ENCODE measurements at places on chromosomes 6 and 20. TPM values are rescaled to one million over a fixed set of nuclear protein-coding genes. Genes with fewer than 3 reads are reported as not detected.

The PDYN gene
- not detected for total RNA-seq

DNA sequence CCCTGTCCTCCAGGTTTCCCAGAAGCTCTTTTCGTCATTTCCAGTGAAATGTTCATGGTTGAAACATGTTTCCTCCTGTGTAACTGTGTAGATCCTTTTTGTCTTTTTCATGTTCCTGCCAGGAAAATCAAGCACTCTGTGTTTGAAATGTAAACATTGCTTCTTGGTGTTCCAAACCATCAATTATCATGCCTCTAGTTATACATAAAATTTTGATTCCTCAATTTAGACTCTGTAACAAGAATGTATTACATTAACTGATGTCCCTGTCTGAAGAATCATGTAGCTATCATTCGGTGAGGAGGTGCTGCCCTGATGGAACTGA is 546.3 kb upstream of the CITED2 start:
- peak; percentile 16 for DNase-seq

The CCHCR1 gene
- total RNA-seq: 16.4 TPM

- peak; percentile 46 for DNase-seq
Observed at GRCh38 chr6:166112580-166112979, 55.1 kb downstream of the TBXT start.

The SLC35B2 gene
- total RNA-seq: 27.6 TPM

The KHDC1 gene
- total RNA-seq: 2.3 TPM

DNA sequence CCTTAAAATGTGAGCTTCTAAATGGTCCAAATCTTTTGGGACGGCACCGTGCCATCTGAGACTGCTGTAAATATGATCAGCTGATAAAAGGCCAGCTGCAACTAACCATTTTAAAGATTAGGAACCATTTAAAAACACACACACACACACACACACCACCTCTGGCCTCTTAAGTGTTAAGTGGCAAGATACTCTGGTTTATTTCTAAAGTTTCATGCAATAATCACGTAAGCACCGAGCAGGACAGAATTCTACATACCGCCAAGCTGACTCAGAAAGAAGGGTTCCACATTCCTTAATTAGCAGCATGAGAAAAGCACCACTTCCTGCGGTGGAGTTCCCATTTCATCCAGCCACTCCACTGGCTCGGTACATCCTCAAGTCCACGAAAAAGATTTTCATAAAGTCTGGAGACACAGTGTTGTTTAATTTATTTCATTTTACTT is 17.8 kb upstream of the ZNF217 start:
- DNase-seq: peak; percentile 81

DNA sequence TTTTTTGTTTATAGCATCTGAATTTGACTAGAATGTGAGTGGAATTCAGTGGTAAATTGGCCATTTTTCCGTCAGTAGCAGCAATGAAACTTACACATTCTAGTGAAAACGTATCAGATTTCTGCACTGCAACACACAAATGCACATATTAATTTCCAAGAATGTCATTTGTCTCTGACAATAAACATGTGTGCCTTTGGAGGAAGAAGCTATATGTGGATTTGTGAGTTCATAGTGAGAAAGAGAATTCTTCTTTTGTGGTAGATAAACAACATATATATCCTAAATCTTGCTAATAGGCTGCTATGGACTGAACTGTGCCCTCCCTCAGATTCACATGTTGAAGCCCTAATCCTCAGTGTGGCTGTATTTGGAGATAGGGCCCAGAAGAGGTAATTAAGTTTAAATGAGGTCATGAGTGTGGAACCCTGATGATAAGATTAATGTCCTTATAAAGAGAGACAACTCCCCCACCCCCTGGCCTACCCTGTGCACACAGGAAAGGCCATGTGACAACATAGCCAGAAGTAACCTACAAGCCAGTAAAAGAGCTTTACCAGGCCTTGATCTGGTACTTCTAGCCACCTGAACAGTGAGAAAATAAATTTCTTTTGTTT is 200.2 kb upstream of the EYA4 start:
- peak; percentile 33 for DNase-seq

The PCNA gene
- 65.2 TPM for total RNA-seq

DNA sequence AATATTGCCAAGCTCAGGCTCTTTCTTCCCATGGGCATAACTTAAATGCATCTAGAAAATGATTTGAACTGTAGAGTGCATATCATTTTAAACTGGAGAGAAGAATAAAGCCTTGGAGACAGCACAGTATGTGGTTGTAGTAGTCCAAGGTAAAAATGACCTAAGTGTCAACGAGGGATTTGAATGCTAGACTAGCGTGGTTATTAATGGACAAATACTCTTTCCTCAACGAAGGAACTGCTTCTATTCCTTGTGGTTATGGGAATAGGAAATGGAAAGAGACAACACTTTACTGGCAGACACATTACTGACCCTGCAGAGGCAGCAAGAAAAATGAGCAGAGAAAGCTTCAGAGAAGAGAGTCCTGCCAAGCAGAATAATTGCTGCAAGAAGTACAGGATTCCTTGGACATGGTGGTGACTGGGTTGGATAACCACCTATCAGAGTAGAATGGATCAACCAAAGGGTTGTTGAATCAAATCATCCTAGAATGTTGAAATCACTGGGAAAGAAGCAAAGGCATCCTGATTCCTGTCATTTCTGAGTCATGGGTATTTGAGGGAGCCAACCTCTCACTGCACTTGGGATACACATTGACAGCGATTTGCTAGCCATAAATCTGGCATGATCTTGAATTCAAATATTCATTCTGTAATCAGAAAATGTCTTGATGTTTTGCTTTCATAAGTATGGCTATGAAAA is 258.1 kb upstream of the EPHA7 start:
- DNase-seq: peak; percentile 82

- no peak for DNase-seq
Observed at GRCh38 chr20:40134176-40134575, 554.9 kb downstream of the MAFB start.

- DNase-seq: peak; percentile 86
Observed at GRCh38 chr6:160034036-160034930, 65.4 kb downstream of the IGF2R start.

DNA sequence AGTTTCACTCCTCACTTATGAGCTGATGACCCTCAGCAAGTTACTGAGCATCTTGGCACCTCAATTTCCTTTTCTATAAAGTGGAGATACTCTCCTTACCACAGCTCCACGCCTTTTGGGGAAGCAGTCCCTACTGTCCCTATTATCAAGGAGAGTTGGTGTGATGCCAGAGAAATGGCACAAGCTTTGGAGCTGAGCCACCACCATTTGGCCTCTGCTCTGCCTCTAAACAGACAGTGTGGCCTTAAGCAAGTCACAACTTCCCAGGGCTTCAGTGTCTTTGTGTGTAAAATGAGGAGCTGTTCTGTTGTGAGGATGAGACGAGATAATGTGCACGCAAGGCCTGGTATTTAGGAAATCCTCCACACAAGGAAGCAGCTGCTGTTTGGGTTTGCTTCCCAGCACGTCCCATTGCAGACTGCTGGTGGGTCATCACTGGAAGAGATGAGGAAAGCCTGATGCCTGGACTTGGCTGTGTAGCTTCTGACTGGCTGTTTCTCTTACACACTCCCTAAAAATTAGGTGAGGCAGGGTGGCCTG is 18.5 kb downstream of the NSFL1C start:
- DNase-seq: peak; percentile 43

DNA sequence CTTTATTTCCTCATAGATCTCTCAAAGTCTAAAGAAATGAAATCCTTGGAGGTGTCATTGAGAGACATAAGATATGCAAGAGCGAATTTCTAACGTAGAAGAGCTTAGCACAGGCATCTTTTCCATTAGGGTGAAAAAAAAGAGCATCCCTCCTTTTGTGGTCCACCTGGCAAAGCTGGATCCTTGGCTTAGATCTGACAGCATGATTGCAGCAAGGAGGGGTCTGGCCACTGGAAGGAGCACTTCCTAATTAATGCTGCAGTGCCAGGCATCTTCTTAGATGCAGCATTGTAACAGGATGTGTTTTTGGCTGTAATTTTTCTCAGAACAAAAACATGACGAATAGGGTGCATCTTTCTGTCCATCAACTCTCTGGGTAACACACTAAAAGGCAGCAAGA is 60.1 kb upstream of the TFAP2D start:
- DNase-seq: no peak

The PLTP gene
- total RNA-seq: 17.9 TPM

DNA sequence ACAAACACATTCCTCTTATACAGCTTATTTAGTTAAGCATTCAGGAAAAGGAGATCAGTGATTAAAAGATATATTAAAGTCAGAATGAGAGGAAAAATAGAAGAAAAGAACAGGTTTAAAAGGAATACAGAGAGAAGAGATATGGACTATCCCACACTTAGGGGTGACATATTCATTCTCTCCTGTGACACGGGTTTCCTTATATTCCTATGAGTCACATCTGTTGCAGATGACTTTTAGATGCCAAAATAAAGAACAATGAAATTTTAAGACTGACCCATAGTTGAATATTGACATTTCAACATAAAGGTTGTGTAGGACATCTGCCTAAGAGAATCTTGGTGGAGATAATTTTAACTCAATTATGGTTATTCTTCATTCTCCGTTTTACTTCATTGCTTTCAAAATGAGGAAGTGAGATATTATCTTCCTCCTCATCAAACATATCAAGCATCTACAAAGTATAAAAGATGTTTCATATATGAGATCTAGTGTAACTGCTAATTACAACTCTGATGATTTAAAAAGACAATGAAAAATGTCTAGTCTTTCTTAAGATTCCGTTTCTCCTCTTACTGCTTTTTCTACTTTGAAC is 1336.7 kb upstream of the CITED2 start:
- DNase-seq: no peak

DNA sequence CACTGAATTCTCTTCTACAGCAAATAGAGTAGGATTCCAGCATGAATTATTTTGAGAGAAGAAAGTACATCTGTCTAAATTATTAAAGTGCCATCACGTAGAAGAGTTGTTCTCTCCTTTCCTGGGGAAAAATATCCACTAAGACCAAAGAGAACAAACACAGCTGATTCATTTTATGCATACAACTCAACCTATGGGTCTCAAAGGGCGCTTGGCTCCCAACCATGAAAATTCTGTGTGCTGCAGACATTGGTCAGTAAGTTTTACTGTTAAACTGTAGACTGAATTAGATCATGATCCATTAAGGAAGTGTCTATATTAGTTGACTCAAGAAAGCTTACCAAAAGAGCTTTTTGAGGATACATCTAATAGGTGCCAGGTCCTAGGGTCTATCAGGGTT is 83.5 kb downstream of the FRK start:
- no peak for DNase-seq

DNA sequence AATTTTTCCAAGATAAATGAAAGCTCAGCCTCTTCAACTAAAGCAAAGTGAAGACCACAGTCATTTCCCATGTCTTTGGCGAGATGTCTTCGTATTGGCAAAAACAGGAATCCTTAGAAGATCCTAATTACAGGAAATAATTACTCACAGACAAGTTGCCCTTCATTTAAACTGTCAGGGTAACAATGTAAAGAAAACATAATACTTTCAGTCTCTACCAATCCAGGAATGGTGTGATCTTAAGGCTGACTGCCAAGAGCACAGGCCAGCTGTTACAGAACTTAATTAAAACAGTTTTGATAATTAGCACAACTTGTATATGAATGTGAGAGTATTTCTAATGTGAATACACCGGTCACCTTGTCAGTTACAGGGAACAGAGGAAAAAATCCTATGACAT is 292.2 kb downstream of the PACRG start:
- no peak for DNase-seq

- DNase-seq: no peak
Observed at GRCh38 chr6:161276605-161277155, 2.8 kb upstream of the AGPAT4 start.

DNA sequence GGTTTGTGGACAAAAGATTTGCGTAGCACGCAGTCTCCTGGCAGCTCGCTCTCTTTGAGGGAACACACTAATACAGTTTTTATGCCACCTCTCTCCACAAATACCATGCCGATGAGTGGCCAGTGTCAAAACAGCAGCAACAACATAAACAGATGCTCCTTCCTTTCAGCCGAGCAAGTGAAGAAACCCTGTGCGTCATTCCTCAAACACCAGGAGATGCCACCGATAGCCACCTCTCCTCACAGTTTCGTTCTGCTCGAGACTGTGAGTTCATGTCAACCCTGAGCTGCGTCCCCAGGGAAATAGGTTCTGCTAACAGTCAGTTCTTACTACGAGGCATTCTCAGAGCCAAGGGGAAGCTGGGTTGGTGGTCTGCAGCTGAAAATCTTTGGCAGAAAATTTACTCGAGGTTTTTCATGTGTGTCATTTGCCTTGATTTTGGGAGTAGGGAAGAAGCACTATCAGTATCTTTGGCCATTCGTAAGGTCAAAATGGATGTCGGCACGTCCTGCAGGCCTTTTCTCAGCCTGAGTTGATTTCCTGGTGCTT is 59.9 kb downstream of the EYA2 start:
- no peak for DNase-seq

DNA sequence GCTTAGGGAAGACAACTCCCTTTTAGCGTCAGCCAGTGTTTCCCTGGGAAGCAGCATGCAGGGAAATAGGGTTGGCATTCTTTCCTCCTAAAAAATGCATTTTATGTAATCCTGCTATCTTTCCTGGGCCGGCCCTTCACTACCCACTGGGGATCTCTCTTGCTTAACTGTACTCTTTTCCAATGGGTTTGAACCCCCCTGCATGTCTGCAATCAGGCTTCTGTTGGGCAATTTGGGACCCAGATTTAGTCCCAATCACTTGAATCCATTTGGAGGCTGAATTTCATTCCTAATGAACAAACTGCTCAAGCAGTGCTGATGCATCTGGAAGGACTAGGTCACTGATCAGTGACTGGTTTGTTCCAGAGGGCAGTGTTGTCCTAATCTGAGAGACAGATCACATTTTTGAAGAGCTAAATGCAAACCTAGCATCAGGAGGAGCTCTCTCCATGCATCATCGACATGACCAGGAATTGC is 152.0 kb downstream of the TSHZ2 start:
- peak; percentile 82 for DNase-seq

The LY6G5B gene
- 4.9 TPM for total RNA-seq

DNA sequence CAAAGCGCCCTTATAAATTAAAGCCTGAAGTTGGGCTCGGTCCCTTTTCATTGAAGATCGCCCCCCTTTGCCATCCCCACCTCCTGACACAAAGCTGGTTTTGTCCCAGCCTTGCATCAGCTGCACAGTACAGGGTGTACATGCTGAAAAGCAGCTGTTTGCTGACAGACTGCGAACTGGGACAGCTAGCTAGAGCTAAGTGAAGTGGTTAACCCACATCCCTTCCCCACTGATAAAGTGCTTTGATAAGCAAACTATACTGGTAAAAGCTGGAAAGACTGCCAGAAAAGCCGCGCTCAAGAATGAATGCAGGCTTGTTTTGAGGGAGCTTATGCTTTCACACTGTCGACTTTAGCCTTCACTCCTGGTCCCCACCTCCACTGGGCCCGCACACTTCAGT is 207.3 kb downstream of the GMDS start:
- peak; percentile 14 for DNase-seq

The TRDN gene
- total RNA-seq: 204 TPM

DNA sequence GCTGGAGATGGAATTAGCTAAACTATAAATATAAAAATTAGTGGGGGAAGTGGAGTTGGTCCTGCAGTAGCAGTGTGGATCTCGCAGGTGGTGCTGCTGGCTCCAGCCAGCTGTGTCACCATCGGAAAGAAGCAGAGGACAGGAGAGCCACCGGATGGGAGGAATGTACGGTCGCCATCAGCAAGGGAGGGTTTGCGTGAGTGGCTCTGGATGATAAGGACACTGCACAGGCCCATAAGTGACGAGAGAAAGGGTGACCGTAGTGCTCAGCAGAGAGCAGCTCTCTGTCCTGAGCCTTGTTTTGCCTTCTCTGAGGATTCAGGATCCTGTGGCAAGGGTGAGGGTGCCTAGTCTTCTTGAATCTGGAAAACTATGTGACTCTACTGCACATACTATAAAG is 378.7 kb downstream of the ZFAND3 start:
- no peak for DNase-seq

- no peak for DNase-seq
Observed at GRCh38 chr6:166752097-166752496, 125.0 kb upstream of the RPS6KA2 start.
